H54 (cell line): ENCODE measurements at places on chromosomes 2 and 18.
A peak's percentile ranks its signal among the peaks of the same experiment; 100 is the strongest.

DNA sequence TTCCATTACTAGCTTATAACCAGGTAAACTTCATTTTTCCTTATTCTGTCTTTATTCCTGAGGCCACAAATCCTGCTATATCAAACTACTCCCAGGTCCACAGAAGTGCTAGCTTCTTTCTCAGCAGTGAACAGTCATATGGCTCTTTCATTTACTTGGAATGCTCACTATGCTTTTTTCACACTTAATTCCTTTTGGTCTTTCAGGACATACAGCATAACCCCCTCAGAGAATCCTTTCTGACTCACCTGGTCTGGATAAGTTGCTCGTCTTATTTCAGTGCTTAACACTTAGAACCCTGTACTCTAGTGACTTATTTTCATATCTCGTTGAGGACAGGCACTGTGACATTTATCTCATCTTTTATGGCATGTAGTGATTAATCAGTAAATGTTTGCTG lies 325.0 kb upstream of the UBE2E3 start:
- DNase-seq: no peak

DNA sequence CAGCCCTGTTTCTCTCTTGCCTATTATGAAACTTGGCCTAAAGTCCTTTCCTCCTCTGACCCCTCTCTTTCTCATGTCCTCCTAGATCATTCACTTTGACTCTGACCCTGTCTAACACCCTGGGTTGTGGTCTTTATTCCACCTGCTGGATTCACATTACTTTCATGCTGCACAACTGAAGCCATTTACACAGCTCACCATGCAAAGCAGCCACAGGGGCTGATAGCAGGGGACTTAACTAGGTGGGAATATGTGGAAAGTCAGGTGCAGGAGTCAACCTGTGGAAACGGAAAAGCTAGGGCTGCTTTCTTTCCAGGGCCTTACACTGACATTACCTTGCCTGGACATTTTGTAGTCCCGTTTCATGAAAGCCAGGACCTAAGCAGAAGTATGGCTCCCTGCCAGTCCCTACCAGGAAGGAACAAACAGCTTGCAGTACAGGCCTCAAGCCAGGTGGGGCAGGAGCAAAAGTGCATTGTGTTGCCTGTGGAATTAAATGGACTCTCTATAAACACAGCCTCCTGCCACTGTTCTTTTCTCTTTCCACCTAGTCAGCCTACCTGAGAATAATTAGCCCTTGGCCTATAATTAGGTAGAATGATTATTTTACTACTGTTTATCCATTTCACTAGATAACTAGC lies 11.8 kb downstream of the MAPRE3 start:
- no peak for DNase-seq

GRCh38 chr2:205706769-205707381 lies 24.6 kb downstream of the NRP2 start:
- DNase-seq: peak; percentile 50

DNA sequence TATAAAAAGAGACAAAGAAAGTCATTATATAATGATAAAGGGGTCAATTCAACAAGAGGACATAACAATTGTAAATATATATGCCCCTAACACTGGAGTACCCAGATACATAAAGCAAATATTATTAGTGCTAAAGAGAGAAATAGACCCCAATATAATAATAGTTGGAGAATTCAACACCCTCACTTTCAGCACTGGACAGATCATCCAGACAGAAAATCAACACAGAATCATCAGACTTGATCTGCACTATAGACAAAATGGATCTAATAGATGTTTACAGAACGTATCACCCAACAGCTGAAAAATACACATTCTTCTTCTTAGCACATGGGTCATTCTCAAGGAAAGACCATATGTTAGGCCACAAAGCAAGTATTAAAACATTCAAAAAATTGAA lies 31.7 kb downstream of the CLHC1 start:
- DNase-seq: no peak

- DNase-seq: no peak
Measured at GRCh38 chr2:239251971-239252370, 148.8 kb downstream of the HDAC4 start.

GRCh38 chr2:217146956-217147355 lies 287.1 kb upstream of the TNP1 start:
- no peak for DNase-seq

- DNase-seq: no peak
Measured at GRCh38 chr2:115161771-115162493, 719.5 kb downstream of the DPP10 start.

- no peak for DNase-seq
Measured at GRCh38 chr18:413233-413632, 87.3 kb downstream of the COLEC12 start.

- no peak for DNase-seq
Measured at GRCh38 chr18:45951016-45951714, 16.0 kb downstream of the EPG5 start.

- DNase-seq: no peak
Measured at GRCh38 chr2:113685471-113685870, 58.4 kb downstream of the RABL2A start.

DNA sequence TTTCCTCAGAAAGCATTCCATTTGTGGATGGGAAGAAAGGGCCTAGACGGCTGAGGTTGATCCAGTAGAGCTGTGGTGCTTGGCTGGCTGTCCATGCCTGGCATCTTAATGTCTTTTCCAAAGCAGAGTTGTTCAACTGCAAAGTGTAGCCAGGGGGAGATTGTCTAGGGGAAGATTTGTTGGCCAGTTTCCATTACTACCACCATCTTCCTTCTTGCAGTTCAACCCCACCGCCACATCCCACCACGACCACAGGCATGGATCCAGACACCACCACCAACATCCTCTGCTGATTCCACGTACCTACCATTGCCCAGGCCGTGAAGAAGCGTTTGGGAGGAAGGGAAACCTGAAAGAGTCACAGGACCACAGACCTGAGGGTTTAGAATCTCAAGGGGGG lies 50.7 kb upstream of the HAAO start:
- DNase-seq: no peak

GRCh38 chr18:45413180-45413836 lies 202.0 kb upstream of the SLC14A2 start:
- no peak for DNase-seq

GRCh38 chr2:159996792-159997546 lies 65.4 kb downstream of the PLA2R1 start:
- DNase-seq: no peak

- DNase-seq: no peak
Measured at GRCh38 chr2:98388081-98388480, 41.8 kb downstream of the CNGA3 start.

- peak; percentile 48 for DNase-seq
Measured at GRCh38 chr2:133886735-133887675, 318.7 kb upstream of the NCKAP5 start.

DNA sequence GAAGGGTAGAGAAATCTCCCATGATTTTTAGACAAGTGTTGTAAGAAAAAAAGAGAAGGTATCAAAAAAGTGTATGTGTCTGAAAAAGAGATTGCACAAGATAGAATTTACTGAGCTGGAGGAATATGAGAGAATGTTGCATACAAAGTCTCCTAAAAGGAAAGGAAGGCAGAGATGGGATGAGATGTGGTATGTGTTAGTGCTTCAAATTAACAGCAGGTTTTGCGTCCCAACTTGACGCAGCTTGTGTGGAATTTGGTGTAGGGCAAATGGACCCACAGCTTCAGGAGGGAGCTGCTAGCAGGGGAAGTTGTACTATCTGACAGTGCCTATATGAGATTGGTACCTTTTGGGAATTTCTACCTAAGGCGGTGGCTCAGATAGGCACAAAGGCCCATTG lies 9.0 kb upstream of the RASGRP3 start:
- no peak for DNase-seq

DNA sequence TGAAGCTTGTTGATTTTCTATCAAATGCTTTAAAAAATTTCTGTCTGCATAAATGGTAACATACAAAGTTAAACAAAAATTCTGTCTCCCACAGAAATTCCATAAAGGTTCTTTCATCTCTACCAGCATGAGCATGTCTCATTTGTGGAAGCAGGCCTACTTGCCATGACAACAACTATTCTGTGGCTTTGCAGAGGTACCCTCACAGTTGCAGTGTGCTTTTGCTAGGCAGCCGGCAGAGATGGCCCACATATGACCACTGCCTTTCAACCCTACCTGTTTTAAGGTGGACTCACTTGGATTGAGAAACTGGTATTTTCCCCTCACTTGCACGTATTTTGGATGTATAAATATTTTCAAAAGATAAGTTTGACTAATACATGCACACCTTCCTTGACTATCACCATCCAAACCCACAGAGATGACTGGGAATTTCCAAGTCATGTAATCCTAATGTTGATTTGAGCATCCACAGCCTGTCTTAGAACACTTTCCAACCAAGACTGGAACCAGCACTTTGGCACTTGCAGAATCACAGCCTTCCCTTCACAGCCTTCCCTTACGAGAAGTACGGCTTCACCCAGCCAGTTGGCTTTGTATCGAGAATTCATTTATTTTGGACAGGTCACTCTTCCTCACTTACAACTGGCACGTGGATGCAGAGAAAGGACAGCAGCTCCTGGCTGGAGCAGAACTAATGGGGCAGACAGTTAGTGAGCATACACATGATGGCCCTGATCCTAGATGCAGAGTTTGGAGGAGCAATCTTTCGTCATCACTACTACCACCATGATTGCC lies 9.3 kb upstream of the FHL2 start:
- DNase-seq: no peak

- DNase-seq: no peak
Measured at GRCh38 chr2:129144082-129144791, 825.6 kb upstream of the HS6ST1 start.

GRCh38 chr18:36661999-36662398 lies 166.8 kb downstream of the TPGS2 start:
- no peak for DNase-seq

- no peak for DNase-seq
Measured at GRCh38 chr18:55546851-55547704, 40.9 kb downstream of the TCF4 start.

DNA sequence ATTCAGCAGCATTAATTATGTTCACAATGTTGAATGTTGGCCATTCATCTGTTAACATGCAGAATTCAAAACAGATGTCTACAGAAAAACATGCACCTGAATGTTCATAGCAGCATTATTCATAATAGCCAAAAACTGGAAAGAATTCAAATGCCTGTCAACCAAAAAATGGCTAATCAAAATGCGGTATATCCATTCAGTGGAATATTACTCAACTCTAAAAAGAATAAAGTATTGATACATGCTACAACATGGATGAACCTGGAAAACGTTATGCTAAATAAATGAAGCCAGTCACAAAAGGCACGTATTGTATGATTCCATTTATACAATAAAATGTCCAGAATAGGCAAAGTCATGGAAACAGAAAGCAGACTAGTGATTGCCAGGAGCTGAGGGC lies 68.0 kb downstream of the CCDC88A start:
- no peak for DNase-seq

DNA sequence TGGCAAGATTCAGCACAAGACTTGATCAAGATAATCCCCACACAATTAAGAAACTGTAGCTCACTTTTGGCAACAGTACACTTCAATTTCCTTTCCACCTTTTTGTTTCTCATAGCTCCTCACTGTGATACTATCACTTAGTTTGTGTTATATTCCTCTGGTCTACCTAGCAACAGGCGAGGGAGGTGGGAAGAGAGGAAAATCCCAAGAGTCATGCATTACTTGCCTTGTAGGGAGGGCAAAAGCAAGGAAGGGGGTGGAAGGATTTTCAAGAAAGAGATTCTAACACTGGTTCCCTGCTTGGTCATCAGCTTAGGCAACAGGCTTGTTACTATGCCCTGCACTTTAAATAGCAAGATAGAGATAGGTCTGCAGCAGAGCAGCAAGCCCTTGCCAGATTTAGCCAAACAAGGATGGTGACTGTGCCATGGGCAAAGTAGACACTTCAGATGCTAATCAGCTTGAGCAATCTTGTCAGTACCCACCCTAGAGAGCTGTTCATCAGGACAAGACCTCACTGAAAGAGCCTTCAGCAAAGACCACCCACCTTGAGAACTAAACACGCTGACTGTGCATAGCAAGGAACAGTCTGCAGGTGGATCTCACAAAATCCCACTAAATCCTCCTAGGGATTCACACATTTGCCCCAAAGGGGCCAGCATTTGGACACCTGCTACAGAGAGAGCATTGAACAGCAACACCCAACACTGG lies 134.6 kb downstream of the MBD2 start:
- DNase-seq: no peak

GRCh38 chr2:216293883-216294282 lies 78.4 kb downstream of the MARCHF4 start:
- no peak for DNase-seq

DNA sequence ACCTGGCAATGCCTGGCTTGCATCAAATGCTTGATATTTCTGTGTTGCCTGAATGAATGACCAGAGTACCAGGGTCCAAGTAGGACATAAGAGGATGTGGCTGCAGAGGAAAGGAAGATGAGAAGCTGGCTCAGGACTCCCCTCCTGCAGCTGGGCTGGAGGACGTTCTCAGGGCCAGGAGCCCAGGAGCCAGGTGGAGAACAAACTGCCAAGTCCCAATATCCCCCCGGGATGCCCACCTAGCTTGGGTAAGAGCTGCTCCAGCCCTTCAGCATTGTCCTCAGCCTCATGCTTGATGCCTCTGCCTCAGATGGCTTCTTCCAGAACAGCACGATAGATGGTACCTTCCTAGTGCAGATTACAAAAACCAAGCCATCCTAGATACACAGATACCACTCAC lies 8.6 kb upstream of the ATP6V1B1 start:
- DNase-seq: no peak

DNA sequence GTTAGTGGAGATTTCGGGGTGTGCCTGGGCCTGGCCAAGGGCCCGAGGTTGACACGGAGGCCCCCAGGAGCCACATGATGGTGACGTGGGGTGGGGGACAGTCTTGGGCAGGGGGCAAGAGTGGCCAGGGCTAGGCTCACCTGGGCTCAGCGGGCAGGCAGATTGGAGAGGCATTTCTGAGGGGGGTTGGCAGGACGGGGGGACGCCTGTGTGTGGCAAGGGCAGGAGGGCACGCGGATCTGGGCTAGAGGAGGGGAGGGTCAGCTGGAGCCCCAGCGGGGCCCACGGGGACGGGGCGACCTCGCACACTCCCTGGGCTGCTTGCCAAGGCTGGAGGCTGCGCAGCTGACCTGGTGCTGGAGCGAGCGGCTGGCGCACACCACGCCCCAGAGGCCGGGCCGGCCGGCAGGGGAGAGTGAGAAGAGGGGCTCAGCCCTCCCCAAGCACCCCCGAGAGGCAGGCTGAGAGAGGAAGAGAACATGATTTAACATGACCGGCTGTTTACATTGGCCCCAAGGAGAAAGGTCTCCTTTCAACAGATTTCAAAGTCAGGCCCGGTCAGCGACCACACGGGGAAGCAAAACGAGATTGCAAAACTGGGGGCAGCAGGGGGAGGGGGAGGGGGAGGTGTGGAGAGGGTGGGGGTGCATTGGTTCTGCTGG lies 38.0 kb upstream of the SNED1 start:
- no peak for DNase-seq

- DNase-seq: no peak
Measured at GRCh38 chr2:10781746-10782145, 30.8 kb downstream of the PDIA6 start.

GRCh38 chr2:142294225-142294624 lies 163.4 kb upstream of the LRP1B start:
- no peak for DNase-seq

- DNase-seq: no peak
Measured at GRCh38 chr2:194709840-194710239, 947.2 kb upstream of the SLC39A10 start.
